AG04449 (cell line): ENCODE measurements at places on chromosomes 5 and 9.

DNA sequence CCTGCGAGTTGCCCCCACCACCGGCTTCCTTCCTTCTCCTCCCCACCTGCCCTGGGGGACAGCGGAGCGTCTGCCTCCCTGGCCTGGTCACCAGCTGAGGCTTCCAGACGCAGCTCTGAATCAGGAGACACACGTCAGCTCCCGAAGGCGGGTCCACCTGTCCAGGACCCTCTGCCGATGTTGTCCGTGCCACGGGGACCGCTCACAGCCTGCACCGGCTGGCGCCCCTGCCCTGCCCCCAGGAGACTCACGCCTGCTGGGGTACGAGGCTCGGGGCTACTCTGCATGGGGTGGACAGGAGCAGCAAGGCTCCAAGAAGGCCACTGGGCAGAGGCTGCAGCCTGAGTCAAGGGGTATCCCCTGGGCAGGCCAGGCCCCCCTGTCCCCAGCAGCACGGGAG is 1.9 kb upstream of the CCDC187 start:
- DNase-seq = no peak

- no peak for DNase-seq
Measured at GRCh38 chr5:122237906-122238305, 74.1 kb upstream of the SNCAIP start.

- DNase-seq = no peak
Measured at GRCh38 chr5:142403583-142403982, 78.8 kb upstream of the SPRY4 start.

DNA sequence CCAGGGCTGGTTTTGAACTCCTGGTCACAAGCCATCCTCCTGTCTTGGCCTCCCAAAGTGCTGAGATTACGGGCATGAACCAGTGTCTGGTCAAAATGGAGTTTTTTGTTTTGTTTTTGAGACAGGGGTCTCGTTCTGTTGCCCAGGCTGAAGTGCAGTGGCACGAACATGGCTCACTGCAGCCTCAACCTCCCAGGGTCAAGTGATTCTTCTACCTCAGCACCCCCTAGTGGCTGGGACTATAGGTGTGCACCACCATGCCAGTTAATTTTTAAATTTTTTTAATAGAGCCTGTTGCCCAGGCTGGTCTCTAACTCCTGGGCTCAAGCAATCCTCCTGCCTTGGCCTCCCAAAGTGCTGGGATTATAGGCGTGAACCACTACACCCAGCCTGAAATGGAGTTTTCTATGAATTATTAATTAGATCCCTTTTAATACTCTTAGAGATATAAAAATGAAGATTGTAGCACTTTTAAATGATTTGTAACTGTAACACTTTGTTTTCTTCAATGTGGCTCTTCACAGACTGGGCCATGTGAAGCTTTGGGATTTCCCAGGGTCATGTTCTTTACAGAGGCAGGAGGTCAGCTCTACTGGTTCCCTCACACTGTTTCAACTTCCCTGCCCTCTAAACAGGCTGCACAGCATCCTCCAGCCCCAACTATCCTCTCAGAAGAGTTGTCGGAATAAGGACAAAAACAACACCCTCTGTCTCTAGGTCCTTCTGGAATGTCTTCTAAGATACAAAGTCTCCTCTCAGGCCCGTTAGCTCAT is 32.7 kb upstream of the SPARC start:
- no peak for DNase-seq

- DNase-seq = no peak
Measured at GRCh38 chr5:168607946-168608345, 28.8 kb upstream of the PANK3 start.

DNA sequence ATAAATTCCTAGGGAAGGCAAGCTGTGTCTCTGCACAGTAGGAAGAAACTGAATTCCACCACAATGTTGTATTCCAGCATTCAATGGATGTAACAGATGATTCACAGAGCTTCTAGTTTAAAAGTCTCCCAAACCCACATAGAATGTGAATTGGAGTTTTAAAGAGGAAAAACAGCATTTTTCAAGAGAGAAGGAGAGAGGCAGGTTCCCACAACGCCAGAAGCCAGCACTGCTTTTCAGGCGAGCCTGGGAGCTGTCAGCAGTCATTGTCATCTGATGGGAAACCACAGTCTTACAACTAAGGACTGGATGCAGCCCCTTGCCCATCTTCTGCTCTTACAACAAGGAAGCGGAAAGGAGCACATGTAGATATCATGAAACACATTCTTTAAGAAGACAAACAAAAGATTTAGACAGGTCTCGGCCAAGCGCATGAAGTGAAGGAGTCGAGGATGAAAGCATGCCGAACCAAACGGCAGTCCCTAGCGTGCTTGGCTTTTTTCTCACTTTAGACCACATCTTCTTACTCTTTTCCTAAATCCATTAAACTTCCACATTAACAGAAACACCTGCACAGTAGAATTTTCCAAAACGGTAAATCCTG is 638 bp downstream of the DIRAS2 start:
- no peak for DNase-seq

DNA sequence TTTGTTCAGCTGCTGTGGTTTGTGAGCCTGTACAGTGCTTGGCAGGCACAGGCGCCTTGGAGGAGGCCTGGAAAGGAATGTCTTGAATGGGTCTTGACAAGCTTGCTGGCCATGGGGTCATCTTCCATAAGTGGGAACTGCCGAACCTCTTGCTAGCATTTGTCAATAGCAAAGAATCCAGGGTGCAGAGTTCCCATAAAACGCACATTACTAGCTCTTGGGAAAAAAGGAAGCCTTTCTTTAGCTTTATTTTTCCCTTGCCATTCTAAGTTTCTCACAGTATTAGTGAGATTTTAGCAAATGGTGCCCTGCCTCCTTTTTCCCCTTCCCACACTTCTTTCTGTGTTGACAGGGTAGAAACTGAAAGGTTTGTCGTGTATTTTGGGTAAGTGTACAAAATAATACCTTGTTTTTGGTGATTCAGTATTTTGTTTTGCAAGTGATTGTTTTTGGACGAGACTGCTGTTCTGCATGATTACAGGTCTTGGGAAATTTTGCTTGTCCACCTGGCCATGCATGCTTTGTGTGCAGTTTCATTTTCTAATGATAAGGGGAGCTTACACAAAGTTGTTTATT is 82.0 kb downstream of the ADGRV1 start:
- DNase-seq = no peak

DNA sequence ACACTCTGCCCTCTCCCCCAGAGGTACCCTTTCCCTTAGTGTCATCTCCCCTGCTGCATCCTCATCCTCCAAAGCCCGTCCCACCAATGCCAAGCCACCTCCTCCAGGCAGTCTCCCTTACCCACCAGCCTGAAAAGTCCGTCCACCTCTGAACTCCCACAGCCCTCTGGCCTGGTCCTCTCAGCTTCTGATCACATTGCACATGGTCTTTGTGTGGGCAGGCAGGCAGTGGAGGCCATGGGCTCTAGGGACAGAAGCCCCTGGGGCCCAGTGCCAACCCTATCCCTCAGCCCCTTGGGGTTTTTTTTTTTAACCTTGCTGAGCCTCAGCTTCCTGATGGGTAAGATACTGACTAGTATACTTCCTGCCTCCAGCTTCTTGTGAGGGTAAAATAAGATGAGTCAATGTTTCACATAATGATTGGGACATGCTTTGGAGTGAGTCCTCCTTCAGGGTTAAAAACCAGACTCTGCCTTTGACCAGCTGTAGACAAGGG is 19.4 kb downstream of the CSF1R start:
- no peak for DNase-seq

GRCh38 chr5:77761606-77762005 is 14.5 kb downstream of the TBCA start:
- no peak for DNase-seq

DNA sequence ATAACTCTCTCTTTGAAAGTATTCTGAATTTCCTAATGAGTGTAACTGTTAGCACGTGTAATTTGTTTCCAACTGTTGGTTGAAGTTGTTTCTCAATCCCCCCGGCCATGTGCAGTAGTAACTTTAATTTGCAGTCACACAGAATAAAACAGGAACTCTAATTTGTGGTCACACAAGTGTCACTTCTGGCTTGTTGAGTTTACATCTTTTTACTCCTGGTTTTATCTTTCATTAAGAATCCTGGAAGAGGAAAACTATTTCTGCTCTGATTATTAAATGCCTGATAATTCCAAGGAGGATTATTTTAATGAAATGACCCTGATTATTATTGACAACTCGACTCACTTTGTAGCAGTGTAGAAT is 1.2 kb downstream of the SCAMP1 start:
- DNase-seq = no peak

DNA sequence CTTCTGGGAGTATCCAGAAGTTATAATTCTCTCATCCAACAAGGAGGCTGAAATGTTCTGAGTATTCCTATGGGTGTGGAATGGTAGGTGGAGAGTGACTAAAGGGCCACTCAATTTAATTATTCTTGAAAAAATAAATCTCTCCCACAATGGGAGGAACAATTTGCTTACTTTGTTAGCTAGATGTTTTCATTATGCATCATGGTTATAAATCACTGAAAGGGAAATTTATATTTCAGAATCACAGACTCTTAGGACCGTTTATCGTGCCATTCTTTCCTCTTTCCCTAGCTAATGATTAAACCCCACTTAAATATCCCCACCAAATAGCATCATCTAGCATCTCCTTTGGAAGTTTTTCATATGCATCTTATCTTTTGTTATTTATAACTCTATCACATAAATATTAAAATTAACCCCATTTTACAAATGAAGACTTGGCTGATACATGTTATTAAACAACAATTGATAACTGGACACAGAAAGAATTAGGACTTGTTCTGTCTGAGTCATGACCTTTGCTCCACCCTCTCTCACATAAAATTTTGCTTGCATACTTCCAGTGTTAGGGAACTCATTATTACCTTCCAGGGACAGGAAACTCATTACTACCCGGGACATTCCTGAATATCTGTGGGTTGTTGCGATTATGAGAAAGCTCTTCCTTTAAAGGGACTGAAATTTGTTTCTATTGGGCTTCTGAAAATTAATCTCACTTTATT is 94.9 kb upstream of the NMUR2 start:
- DNase-seq = no peak

- DNase-seq = no peak
Measured at GRCh38 chr9:69657269-69657668, 14.9 kb downstream of the APBA1 start.

DNA sequence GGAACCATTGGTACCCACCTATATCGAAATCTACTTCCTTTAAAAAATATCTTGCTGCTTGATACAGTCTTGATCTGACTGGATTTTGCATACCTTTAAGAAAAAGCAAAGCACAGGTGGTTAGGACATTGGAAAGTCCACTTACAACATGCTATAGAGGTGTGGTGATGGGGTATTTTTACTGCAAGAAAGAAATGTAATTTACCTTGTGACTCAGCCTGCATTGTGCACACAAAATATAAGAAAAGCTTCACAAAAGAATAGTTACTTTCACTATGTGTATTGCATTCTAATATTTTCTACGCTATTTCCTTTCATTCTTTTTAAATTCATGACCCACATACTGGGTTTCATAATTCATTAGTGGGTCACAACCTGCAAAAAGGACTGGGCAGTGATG is 236.2 kb upstream of the RASEF start:
- no peak for DNase-seq

DNA sequence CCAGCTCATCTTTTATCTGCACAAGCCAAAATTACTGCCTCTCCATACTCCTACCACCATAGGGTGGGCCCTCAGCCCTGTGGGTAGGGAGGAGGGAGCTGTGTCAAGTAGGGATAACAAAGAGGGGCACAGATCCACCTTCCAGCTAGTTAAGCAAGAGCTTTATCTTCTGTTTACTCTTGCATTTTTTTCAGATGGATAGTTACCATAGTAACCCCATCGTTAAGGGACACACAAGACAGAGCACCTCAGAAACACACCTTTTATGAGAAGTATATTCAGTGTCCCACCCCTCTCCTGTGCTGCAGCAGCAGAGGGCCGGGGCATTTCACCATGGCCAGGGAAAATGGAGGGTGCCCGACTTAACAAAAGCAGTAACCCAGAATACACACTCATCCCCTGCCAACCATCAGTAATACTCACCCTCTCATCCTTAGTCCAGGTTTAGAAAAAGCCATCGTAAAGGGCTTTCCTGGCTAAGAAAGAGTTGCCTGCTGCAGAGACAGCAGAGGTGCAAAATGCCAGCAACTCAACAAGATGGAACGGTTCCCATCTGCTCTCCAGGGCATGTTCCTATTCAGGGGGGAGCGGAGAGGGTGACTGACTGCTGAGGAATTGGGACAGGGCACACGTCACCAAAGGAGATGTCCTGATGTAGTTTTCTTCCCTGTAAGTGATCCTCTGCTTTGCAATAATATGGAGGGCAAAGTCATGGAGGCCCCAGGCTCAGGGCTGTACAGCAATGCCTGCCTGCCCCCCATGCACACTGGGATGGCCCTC is 25.1 kb downstream of the MACROH2A1 start:
- no peak for DNase-seq

DNA sequence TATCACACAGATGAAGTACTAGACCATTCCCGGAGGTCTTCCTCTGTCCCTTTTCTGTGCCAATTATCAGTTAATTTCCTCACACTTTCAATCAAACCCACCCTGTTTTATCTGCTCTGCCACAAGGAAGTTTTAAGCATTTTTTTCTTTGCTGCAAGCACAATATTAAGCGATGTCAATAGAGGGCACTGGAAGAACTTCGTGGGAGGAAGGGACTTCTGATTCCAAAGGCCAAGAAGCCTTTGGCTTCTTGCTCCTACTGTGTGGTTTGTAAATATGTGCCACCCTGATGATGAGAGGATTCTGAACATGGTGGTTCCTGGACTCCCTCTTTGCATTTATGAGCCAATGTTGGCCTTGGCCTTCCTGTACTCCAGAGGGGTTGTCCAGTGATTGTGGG is 1712.5 kb upstream of the C9orf72 start:
- no peak for DNase-seq

DNA sequence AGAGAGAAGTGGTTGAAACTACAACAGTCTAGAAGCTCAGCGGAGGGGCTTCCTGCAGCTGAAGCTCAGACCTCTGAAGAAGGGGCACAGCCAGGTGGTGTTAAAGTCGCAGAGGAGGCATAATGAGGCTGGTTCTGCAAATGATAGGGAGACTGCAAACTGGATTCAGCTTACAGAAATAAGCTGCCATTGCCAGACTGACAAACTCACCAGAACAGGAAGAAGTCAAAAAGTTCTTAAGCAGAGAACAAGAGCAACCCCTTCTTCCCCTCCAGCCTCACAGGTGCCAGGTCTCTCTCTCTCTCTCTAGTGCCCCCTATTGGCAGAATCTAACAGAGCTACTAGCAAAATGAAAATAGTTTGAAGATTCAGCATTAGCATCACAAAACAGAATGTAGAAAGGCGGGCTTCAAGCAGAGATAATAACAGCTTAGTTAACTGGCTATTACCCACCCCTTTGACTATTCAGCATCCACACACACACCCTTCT is 76.7 kb downstream of the GRAMD2B start:
- DNase-seq = no peak

DNA sequence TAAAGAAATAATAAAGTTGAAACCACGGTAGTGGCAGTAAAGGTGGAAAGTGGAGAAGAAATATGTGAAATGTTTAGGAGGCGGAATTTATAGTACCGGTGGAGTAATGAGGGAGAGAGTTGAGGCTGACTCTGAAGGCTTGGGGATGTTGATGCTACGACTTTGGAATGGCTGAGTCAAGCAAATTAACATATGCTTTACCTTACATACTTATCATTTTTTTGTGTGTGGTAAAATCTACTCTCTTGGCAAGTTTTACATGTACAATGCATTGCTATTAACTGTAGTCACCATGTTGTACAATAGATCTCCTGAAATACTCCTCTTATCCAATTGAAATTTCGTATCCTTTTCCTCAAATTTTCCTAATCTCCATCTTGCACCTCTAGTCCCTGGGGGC is 179.0 kb downstream of the TAF11L14 start:
- no peak for DNase-seq

GRCh38 chr9:120281665-120282064 is 298.3 kb downstream of the CDK5RAP2 start:
- no peak for DNase-seq
